Globus pallidus (tissue), 1 donor: ENCODE measurements at places on chromosomes 6 and 20.

DNA sequence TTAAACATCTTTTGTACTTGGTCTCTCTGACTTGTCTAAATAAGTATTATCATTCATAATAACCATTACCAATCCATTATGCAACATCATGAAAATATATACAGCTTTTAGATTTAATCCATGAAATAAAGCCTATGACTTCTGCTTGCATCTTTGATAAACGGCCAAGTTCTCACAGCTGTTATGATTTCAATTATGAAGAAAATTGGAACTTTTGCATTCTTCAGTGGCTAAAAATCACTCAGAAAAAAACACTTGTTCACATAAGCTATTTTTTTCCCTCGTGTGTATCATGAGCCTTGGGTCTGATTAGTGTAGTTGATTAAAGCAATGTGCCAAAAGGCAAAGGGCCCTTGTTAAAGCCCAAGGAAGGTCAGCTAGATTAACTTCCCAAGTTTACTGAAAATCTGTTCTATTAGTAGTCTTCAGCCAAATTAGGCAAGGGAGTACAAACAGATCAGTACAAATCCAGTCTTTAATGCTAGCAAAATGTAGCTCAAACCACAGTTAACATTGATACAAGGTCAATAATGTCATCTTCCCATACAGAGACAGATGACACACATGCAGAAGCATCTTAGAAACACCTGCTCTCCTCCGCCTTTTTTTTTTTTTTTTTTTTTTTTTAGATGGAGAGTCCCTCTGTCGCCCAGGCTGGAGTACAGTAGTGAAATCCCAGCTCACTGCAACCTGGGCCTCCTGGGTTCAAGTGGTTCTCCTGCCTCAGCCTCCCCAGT lies 69.9 kb downstream of the SGK1 start:
- no peak for DNase-seq

- no peak for DNase-seq
Measured at GRCh38 chr20:10157549-10157948, 61.1 kb upstream of the SNAP25 start.

DNA sequence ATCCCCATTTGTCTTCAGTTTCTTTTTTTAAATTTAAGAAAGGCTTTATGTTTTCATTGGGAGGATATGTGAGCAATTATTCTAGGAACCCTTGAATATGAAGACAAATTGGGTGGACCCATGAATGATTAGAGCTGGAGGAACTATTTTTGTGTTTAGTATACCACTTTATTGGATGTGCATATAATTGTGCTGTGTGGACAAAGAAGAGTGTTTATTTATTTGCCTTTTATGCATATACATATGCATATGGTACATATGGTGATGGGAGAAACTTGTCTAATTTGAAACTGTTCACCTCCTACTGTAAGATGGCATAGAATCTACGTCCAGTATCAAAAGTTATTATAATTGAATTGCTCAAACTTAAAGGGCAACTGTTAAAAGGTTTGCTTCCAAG lies 94.8 kb upstream of the CENPW start:
- no peak for DNase-seq

- DNase-seq = no peak
Measured at GRCh38 chr6:52712136-52712535, 41.2 kb downstream of the TMEM14A start.

GRCh38 chr20:17807651-17808050 lies 107.9 kb downstream of the BANF2 start:
- no peak for DNase-seq

- DNase-seq = no peak
Measured at GRCh38 chr6:150987371-150987828, 121.9 kb downstream of the MTHFD1L start.

GRCh38 chr6:108222504-108222903 lies 38.3 kb downstream of the SNX3 start:
- DNase-seq = no peak

DNA sequence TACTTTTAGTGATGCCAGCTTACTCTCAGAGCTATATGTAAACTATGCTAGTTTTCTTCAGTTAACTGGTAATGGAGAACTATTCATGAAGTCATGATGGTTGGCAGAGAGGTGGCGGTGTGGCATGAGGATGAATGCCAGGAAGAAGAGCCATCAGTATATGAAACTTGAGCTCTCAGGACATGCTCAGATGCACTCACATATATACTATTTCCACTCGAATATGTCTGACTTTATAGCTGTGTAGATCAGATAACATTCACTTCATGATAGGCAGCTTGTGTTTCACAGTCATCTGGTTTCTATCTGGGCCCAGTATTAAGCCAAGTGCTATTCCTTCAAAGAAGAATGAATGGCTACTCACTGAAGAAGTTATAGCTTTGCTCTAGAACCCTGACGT lies 46.2 kb upstream of the CEP85L start:
- DNase-seq = no peak

GRCh38 chr6:13465734-13466133 lies 21.7 kb downstream of the GFOD1 start:
- no peak for DNase-seq

GRCh38 chr6:168041928-168042327 lies 37.1 kb downstream of the FRMD1 start:
- no peak for DNase-seq

GRCh38 chr6:149482545-149483333 lies 2.1 kb downstream of the ZC3H12D start:
- peak; percentile 35 for DNase-seq

- no peak for DNase-seq
Measured at GRCh38 chr20:63114693-63115311, 101.1 kb downstream of the YTHDF1 start.

GRCh38 chr6:21823371-21823770 lies 229.8 kb downstream of the SOX4 start:
- no peak for DNase-seq

DNA sequence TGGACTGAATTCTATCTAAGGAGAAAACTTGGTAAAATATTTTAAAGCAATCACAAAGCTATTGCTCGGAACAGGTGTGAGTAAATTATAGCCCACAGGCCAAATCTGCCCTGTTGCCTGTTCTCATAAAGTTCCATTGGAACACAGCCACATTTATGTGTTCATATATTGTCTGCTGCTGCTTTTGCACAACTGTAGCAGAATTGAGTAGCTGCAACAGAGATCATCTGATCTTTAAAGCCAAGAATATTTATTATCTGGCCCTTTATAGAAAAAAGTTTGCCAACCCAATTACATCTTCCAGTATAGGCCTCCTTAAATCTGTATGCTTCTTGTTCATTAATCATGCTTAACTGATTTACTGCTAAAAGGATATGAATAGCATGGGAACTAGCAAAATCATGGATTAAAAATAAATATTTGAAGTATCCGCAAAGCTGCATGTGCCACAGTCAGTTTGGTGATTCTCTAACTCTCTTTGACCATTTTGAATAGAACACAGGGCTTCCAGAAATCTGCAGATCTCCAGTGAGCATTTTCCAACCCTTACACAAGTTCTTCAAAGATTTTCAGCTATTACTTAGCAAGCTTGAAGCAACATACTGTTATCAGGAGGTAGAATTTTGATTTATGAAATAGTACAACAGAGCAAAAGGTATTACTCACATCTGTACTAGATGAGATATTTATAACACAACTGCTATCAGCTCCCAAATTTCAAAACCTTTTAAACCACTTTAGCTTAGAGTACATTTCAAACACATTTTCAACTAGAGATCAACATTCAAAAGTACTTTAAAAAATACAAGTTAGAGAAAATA lies 312.6 kb upstream of the ID4 start:
- no peak for DNase-seq

DNA sequence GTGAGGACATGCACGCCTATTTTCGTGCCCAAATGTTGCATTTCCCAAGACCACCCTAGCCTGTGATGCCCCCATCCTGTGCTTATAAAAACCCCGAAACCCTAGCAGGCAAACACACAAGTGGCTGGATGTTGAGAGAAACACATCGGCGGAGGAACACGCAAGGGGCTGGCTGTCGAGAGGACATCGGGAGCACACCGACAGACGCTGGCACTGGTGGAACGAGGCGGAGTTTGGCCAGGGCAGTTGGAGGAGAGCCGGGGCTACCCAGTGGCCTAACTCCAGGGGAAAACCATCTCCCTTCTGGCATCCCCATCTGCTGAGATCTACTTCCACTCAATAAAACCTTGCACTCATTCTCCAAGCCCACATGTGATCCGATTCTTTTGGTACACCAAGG lies 225.9 kb upstream of the GRIK2 start:
- DNase-seq = no peak

DNA sequence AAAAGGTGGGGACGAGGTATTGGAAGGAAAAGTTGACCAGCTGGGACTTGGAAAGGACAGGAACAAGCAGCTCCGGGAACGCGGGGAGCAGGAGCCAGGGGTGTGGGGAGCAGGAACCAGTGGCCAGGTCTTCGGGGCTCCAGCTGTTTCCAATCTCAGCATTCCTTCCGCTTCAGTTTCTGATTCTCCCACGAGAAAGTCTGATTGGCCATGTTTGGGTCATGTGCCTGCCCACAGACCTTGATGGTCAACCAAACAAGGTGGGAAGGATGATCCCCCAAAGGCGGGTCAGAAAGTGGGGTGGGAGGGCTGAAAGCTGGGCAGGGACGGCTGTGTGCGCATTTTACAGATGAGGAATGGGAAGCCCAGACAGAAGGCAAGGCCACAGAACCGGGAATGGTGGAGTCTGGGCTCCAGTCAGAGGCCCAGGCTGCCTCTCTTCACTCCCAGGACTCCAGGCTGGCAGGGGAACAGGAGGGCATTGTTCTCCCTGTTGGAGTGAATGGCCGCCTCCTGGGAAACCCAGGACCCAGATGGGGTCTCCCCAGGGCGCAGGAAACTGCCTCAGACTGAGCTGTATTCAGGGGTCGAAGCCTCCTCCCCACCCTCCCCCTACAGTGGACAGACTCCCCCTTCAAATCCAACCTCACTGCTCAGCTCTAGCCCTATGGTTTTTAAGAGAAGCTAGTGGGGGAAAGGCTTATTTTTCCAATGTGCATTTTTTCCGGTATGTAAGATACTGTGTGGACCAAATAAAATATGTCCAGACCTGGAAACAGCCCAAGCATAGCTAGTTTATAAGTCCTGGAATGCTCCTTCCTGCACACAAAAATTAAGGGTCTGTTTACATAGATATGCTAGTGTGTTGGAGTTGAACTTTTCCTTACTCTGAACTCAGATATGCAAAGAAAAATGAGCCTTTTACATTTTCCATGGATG lies 12.2 kb upstream of the PTGIS start:
- no peak for DNase-seq

GRCh38 chr6:50818673-50819072 lies at the start of gene TFAP2B:
Gene TFAP2B, plus strand, starts transcription at chr6:50818871. Its CDS starts 21 bp downstream, at chr6:50818892.
- DNase-seq = no peak

DNA sequence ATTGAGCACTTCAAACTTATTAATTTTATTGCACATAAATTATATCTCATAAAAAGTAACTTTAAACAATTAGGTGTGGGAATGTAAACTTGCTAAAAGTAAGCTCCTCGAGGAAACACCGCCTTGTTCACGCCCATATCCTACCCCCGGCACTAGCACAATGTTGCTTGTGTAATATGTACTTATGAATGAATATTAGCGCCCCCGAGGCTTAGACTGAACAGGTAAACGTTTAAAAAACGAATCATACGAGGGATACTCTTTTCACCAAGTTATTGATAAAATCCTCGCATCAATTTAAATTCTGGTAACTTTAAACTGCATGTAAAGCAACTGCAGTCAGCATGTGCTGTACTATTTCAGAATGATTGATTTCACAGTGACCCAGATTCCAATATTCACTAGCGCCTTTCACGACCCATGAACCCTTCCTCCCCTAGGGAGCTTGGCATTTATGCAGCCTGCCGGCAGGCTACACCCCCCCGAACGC lies 637 bp downstream of the TFB1M start:
- DNase-seq = no peak

- no peak for DNase-seq
Measured at GRCh38 chr6:124684621-124685020, 277.6 kb upstream of the RNF217 start.

DNA sequence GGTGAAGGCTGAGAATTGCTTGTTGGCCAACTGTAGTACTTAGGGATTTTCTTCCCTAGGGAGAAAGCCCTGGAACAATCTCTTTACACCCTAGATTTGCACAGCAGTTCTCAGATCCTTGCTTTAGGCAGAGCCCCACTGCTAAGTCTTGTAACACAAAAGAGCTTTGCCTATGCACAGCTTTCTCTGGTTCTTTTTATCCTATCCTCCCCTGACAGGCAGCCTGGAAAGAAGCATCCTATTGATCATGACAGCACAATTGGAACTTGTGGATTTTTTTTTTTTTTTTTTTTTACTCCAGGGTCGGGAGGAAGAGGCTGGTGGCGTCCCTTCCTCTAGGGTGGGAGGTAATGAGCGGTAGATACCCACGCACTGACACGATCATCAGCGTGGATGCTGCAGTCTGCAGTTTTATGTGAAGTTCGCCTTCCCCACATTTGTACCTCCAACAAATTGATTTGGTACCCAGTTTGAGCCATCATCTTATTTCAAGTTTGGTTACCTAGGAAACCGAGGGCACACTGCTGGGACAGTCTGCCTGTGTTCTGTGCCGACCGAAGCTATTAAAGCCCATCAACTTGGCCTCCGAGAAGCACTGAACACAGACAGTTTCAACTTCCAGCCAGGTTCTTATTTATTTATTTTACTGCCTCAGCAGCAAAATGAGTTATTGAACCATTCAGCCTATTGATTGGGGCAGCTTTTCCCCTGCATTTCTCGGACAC lies 110.1 kb downstream of the NRN1 start:
- DNase-seq = no peak

DNA sequence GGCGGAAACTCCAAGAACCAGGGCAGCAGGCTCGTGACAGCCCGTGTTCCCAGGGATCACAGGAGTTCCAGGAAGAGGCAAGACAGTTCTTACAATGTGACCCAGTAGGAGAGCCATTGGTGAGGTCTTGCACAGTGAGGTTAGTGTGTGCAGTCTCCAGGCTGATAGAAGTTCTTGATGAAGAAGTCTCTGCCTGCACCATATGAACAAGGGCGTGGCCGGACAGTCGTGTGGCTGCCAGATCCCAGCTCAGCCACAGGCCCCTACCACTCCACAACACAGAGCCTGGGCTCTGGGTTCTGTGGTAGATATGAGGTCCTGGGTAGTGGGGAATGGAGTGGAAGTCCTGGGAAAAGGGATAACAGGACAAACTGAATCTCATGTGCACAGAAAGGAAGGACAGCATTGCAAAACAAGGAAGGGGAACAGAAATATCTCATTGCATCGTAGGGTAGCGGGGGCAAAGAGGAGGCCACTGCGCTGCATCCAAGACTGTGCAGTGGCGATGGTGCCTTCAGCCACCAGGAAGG lies 65.2 kb downstream of the STX11 start:
- DNase-seq = peak; percentile 46

DNA sequence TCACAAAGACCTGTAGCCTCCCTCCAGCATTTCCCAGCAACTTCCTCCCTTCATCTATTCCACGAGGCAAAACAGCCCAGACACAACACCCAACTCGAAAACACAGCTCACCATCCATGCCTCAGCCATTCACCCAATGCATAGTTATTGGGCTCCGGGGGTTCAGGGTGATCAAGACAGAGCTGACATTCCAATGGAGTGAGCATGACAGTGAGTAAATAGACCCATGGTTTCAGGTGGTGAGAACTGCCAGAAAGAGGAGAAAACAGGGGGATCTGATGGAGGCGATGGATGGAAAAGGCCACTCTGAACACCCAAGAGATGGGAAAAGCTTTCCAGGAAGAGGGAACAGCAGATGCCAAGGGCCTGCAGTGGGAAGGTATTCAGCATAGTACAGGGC lies 5.9 kb downstream of the CASS4 start:
- no peak for DNase-seq

- DNase-seq = no peak
Measured at GRCh38 chr20:17664025-17664633, 17.9 kb downstream of the RRBP1 start.

- no peak for DNase-seq
Measured at GRCh38 chr6:27800731-27801373, 111.3 kb downstream of the OR2B2 start.
